Mammary epithelial cell (primary cell): ENCODE measurements at places on chromosomes 4 and X. TPM values are rescaled to one million over a fixed set of nuclear protein-coding genes. Genes with fewer than 3 reads are reported as not detected.

DNA sequence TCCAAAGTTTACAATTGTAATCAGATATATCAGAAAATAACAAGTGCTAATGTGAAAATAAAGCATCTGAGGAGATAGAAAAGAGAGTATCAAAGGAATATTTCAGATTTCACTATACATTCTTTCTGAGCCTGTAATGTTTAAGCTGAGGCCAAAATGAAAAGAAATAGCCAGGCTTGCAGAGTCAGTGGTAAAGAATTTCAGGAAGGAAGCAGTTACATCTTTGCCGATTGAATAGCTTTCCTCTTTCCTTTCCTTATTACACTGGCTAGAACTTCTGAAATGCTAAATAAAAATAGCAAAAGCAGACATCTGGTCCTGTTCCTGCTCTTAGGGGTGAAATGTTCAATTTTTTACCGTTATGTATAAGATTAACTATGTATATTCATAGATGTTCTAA lies 1441.6 kb upstream of the PCDH7 start:
- DNase-seq, result peak; percentile 17

DNA sequence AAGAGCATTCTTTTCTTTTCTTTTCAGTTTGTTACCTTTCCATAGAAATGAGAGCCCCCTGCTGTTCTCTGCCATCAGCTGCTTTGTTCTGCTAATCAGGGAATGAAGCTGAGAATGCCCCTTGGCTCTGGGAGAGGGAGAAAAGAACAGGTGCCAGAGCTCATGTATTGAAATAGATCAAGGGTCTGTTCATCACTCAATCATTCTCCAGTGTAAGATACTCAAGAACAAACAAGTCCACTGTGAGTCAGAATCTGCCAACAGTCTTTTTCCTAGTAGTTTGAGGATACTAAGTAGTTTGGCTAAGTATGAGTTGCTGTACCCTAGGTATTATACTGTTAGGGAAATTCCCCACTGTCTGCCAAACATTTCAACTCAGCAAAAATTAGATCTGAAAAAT lies 144.3 kb downstream of the RTL3 start:
- peak; percentile 37 for DNase-seq

DNA sequence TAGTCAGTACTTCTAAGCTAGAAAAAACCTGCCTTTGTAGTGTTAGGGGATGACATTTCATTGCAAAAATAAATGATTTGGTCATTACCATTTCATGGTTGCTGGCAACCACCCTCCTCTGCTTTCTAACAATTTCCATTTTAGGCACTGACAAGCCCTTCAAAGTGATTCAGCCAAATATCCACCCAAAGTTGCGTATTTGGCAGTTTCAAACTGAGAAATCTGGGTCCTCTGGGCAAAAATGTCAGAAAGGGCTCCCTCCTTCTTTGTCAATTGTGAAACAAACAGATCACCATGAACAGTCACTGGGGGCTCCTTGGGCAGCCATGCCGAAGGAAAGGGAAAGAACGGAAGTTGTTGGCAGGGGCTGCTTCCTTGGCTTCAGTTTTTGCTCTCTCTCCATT lies 33.0 kb downstream of the PLAC1 start:
- no peak for DNase-seq

- no peak for DNase-seq
Measured at GRCh38 chrX:103791228-103791627, 14.6 kb downstream of the PLP1 start.

GRCh38 chrX:11352296-11352741 lies 59.1 kb downstream of the AMELX start:
- no peak for DNase-seq

Gene XPNPEP2
- not detected in 2 replicates for total RNA-seq

Gene ODAPH
- not detected for total RNA-seq

Gene RAB33A
- total RNA-seq, result not detected

Gene HERC5
- total RNA-seq, result 1.1 TPM in 2 replicates
